ENCODE measurements at places on chromosomes 6 and 20. TPM values are rescaled to one million over a fixed set of nuclear protein-coding genes. Genes with fewer than 3 reads are reported as not detected.

GRCh38 chr20:38477747-38478146 lies 5.1 kb downstream of the RALGAPB start:
- no peak for DNase-seq

DNA sequence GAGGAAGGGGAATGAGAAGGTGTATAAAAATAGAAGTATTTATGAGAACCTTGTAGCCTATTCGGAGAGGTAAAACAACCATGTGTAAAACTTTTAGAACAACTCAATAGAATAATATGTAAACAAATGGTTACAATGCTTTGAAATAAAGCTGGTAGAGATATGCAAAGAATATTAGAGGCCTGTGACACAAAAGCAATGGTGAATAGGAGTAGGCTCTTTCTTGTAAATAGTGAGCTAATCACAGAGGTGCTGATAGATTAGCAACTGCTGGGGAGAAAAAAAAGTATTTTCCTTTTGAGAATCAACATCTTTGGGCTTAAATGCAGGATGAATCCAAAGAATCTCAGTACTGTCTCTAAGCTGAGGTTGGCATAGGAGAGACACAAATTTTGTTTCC lies 7.0 kb downstream of the TMEM200A start:
- DNase-seq = no peak

GRCh38 chr6:110366256-110366655 lies 8.1 kb upstream of the METTL24 start:
- DNase-seq = no peak

GRCh38 chr6:42032366-42032765 lies 18.0 kb upstream of the TAF8 start:
- DNase-seq = peak; percentile 34

GRCh38 chr6:124260337-124260736 lies 456.7 kb downstream of the NKAIN2 start:
- no peak for DNase-seq

DNA sequence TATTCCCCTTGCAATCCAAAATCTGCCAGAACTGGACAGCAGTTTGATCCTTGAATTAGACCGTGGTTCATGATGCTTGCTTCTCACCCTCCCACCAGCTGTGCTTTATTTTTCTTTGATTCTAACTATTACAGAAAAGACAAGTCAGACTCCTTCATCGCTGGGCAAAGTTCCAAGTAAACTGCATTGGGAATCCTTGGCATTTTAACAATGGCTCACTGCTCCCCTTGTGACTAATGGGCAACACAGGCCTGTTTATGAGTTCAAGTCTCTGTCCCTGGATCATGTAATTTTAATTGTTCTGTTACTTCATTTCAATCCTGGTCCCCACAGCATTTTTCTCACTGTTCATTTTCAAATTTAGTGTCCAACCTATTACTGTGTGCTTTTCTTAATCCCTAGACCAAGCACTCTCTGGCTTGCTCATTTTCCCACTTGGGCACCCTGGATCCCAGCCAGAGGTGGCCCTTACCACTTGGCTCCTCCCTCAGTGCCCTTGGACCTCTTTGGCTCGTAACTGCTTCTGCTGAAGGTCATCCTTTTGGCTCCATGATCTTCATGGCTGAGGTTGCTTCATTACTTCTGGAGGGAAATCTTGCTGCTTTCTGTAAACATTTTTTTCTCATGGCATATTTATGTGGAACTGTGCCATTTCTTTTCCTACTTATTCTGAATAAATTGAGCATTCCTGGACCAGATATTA lies 32.8 kb downstream of the PSMB9 start:
- no peak for DNase-seq

GRCh38 chr6:51814418-51814817 lies 273.0 kb downstream of the PKHD1 start:
- DNase-seq = no peak

DNA sequence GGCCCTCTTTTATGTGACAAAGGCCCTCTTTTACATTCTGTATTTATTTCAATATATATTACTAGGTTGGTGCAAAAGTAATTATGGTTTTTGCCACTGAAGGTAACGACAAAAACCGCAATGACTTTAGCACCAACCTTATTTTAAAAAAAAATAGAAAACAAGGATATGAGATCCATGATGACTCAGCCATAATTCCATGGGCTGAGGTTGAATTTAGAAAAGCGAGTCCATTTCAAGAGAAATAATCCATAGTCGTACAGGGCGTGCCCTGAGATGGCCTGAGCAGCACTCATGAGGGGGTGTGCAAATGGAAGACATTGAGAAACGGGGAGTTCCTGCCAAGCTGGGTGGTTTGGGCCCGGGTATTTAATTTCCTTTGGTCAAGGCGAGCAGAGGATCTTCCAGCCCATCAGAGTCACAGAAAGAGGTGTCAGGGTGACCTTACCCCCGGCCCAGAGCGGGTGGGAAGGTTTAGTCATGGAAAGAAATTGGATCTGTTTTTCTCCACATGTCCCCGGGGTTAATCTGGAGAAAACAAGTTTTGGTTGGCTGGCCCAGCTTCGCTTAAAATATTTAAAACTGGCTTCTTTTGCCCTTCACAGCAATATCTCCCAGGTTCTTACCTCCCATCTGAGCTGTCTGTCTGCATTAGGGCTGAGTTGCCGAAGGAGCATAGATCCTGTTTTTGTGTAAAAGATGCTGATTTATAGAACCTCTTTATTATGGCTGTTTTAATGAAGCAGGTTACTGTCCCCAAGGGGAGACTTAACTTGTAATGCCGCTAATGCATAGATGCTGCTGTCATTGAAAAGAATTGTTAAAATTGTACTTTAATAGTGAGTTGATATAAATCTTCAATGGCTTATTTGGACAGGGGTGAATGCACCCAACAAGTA lies 255.6 kb downstream of the PREX1 start:
- no peak for DNase-seq

- DNase-seq = no peak
Measured at GRCh38 chr6:149898966-149899365, 1.1 kb upstream of the RAET1E start.

DNA sequence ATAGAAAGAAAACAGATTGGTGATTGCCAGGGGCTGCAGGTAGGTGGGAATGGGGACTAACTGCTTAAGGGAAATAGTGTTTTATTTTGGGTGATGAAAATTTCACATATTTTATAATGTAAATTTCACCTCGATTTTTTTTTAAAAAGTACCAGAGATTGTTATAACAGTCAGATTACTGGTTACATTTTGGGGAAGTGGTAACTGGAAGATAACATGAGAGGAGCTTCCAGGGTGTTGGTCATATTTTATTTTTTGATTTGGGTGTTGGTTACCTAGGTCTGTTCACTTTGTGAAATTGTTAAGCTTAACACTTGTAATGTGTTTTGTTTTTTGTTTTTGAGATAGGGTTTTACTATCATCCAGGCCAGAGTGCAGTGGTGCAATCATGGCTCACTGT lies 17.2 kb upstream of the CRIP3 start:
- no peak for DNase-seq

DNA sequence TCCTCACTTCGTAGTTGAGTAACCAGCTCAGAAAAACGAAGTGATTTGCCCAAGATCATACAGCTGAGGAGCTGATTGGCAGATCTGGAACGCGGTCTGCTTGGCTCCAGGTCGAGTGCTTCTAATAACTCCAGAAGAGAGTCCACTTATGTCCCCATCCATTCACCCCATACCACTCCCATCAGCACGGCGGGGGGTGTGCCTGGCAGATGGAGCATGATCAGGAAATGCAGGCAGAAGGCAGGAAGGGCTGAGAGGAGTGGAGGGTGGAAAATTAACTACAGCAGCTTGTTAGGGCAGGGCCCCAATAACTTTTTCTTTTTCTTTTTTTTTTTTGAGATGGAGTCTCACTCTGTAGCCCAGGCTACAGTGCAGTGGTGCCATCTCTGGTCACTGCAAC lies 15.0 kb downstream of the FITM2 start:
- DNase-seq = no peak

DNA sequence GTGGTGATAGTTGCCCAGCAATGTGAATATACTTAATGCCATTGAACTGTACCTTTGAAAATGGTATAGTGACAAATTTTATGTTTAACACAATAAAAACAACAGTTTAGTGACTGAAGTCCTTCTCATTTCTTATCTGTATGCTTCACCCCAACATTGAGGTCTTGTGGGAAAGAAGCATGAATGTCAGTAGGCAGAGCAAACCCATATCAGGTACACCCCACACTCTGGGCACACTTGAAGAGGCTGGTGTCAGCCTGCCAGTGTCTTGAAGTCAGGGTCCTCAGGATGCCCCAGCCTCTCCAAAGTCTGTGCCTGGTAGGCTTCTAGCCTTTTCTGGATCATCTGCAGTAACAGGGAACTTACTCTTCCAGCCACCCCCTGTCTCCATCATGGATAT lies 51.2 kb downstream of the CD164 start:
- DNase-seq = no peak

GRCh38 chr6:31737991-31738979 lies 1.5 kb upstream of the MSH5 start:
- no peak for DNase-seq

DNA sequence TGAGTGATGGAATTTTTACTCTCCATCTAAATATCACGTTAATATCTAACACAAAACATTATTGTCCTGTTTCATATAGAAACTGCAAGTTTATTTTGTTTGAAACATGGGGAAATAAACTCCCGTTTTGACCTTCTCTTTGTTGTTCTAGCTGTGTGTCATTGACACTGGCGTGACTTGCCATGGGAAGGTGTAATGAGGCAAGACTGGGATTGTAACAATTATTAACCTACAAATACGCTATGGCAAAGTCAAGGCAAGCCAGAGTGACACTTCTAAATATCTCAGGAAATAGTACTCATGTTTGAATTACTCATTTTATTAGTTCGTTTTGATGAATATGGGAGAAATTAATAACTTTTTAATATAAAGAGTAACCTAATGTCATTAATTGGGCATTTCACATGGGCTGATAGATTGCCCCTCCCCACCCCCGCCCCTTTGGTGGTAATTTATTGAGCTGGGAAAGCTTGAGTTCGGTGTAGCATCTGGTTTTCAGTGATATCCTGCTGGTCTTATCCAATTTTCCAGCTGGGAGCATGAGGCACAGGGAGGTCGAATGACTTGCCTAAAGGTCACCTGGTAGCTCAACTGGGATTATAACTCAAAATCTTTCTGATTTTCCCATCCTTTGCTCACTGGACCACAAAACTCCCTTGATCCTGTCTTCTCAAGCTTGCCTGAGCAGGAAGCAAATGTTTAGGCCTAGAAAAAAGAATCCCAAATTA lies 380.6 kb upstream of the JAG1 start:
- DNase-seq = no peak

ISM1 gene
- total RNA-seq = 0.31 TPM

DLGAP4 gene
- total RNA-seq = 165 TPM

HRH3 gene
- not detected for total RNA-seq

SMOC2 gene
- 56.3 TPM for total RNA-seq

SLC22A2 gene
- not detected for total RNA-seq

C6orf163 gene
- 1.2 TPM for total RNA-seq

All from chondrocyte (in vitro differentiated cells).